ENCODE measurements at places on chromosomes 3 and 15.

- DNase-seq: no peak
These were observed 73.0 kb downstream of the MGLL start for GRCh38 chr3:127749361-127749760.

GRCh38 chr3:125035217-125035616 is 20.6 kb downstream of the HEG1 start:
- DNase-seq: no peak

DNA sequence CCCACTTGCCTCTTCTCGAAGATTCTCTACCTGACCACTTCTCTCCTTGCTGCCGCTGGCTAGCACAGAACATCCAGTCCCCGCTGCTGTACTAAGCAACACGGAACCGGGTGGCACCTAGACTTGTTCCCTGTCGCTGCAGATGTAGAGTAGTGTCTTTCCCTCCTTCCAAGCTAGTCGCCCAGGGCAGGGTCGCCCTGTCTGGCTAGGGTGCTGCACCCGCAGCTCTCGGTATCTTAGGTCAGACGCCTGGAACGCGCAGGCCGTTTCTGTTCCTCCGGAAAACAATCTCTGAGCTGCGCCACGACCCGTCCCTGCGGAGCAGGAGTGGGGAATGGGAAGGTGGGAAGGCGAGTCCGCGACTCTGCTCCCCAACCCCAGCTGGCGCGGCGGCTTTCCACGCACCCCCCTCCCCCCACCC is 758 bp upstream of the SNX33 start:
- DNase-seq: no peak

- DNase-seq: no peak
These were observed 3.8 kb downstream of the TYRO3 start for GRCh38 chr15:41562784-41563198.

DNA sequence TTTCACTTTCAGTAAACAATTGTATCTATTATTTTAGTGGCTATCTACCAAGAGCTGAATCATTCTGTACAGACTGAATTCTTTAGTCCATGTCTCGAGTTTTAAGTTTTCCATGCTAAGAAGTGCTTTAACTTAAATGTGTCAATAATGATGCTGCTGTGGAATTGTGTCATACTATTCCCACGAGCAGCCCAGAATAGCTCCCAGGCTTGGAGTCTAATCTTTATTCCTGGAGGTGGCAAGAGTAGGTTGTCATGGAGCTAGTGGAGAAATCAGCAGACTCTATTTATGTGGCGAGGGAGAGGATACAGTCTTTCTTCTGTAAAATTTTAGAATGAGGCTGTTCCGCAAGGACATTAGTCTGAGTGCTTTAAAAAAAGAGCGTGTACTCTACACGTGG is 207.2 kb downstream of the ROBO2 start:
- peak; percentile 57 for DNase-seq

DNA sequence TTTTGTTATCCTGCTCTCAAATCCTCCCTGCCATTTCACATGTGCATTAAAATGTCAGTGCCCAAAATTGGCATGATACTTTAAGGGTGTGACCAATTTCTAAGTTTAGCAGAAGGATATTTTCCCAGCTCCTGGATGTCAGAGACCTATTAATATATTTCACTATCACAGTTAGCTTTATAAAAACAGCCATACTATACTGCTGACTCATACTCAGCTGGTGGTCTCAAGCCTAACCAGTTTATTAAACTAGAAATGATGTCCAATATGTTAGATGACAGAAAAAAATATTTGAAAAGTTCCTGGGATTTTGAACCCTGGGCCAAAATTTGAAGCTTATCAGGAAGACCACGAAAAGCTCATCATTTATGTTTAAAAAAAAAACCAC is 60.9 kb upstream of the ZNF280D start:
- DNase-seq: no peak

GRCh38 chr15:68304589-68305337 is 27.2 kb downstream of the FEM1B start:
- no peak for DNase-seq

- no peak for DNase-seq
These were observed 49.4 kb upstream of the RPL32 start for GRCh38 chr3:12890610-12891390.

DNA sequence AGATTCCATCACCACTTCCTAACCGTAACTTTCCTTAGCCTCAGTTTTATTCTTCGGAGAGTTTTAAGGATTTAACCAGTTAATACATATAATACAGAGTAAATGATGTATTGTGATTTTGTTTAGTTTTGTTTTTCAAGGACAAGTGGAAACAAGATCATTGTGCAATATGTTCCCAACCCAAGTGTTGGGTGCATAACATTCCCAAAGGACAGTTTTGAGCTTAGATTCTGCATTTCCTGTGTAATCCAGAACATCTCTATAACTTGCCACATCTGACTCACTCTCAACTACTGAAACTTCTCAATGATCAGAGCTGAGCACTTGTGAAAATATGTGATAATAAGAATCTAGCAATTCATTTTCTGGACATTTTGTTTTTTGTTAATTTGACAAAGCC is 466.1 kb upstream of the PPP2R3A start:
- DNase-seq: no peak

- DNase-seq: no peak
These were observed 152.3 kb downstream of the MCTP2 start for GRCh38 chr15:94383706-94384105.

DNA sequence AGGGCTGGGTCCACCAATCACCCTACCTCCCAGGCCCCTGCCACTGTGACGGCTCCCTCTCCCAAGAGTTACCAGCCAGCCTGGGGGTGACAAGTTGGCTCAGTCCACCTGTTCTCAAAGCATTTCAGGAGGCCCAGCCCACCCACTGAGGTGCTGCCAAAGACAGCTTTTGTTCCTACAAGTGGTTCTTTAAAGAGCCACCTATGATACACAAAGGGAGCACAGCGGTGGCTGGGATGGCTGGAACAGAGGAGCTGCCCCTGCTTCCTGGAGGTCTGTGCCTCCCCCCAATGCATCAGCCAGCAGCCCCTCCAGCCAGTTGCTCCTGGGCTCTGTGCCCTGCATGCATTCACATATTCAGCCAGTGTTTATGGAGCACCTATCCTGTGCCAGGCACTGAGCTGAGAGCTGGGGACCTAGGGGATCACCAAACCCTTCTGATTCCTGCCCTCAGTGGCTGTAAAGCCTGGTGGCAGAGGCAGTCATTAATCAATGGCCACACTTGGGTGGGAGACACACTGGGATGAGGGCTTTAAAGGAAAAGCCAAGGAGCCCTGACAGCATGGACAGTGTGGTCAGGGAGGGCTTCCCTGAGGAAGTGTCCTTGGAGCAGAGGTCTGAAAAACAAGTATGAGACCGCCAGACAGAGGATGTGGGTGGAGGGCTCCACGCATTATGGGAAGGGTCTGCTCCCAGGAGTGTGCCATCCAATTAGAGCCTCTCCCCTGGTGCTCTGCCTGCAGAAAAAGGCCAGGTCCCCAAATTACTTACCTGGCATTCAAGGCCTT is 107.1 kb upstream of the LINGO1 start:
- DNase-seq: no peak

DNA sequence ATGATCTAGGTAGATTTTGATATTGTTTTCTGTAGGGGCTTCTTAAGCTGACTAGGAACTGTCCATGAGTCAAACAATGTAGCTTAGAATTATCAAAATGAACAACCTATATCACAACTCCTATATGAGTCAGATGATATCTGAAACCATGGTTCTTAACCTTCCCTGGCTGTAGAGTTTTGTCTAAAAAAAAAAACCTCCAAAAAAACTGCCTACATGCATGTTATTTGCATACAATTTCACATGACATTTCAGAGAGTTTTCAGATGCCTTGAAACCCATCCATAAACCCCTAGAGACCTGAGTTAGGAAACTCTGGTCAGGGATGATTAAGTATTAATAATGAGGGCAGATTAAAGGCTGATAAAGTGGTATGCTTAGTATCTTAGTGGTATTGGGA is 157.0 kb downstream of the CHST2 start:
- DNase-seq: no peak

DNA sequence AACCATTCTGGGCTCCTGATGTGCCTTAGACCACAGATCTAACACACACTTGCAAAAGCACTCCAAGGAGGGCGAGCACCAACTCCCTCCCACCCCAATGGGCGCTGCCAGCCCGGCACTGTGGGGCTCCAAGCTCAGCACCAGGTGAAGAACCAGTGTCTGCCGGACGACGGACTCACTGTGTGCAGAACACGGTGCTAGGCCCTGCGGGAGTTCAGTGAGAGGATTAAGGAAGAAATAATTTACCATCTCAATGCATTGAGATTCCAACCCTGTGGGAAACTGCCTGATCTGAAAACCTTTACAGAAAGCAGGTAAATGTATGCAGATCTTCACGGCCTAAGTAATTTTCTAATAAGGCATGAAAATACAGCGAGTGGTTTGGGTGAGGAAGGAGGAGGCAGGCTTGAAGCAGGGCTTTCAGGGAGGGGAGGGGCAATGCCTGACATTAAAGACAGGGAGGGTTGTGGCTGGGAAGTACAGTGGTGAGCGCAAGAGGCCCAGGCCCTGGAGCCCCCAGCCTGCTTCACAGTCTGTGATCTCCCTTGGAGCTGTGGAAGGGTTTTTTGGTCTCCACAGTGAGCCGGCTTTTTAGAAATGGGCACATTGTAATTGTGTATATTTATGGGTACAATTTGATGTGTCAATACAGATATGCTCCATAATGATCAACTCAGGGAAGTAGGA is 35.6 kb upstream of the CHRNB4 start:
- no peak for DNase-seq

GRCh38 chr3:100880845-100881244 is 112.4 kb downstream of the ABI3BP start:
- DNase-seq: no peak

GRCh38 chr15:88106074-88106473 is 150.5 kb downstream of the NTRK3 start:
- DNase-seq: no peak

DNA sequence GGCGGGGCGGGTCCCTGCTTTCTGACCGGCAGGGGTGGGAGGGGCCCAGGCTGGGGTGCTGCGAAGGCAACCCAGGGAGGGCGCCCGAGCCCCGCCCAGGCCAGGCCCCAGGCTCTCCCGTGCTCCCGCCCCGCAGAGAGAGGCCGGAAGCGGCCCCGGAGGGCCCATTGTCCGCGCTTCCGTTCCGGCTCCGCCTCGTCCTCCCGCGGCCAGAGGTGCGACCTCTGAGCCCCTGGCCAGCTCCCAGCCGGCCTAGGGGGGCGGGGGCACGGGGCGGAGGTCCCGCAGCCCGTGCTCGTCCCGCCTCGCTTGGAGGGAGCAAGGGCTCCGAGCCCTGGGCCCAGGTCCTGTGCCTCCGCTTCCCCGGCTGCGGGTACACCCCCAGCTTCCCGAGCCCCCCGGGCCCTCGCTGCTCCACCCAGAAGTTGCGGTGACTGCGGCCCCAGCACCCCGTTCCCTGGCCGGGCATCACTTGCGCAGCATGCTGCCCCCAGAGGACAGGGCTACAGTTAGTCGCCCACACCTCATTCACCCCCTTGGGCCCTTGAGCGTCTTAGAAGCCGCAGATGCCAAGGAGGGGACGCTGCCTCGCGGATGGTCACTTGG is 20.4 kb upstream of the PLXND1 start:
- peak; percentile 74 for DNase-seq

- peak; percentile 73 for DNase-seq
These were observed 34.0 kb upstream of the RPP14 start for GRCh38 chr3:58271901-58272501.

DNA sequence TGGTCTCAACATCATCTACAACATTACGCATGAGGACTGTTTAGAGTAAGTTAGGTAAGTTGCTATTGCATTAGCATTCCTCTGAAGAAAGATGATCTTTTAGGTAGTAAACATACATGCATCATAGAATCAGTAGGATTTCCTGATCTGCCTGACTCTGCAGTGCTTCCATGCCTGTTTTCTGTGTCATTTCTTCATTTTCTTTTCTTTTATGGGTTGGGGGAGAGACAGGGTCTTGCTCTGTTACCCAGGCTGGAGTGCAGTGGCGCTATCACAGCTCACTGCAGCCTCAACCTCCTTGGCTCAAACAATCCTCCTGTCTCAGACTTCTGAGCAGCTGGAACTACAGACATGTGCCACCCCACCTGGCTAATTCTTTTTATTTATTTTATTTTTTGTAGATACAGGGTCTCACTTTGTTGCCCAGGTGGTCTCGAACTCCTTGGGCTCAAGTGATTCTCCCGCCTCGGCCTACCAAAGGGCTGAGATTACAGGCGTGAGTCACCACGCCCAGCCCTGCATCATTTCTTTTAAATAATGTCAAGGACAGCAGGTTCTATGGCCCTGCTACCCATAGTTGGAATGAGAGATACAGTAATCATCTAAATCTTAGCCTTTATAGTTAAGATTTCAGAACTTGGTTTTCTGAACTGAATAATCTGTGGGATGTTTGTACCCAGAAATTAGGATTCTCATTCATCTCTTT is 184.3 kb downstream of the GHSR start:
- DNase-seq: no peak

DNA sequence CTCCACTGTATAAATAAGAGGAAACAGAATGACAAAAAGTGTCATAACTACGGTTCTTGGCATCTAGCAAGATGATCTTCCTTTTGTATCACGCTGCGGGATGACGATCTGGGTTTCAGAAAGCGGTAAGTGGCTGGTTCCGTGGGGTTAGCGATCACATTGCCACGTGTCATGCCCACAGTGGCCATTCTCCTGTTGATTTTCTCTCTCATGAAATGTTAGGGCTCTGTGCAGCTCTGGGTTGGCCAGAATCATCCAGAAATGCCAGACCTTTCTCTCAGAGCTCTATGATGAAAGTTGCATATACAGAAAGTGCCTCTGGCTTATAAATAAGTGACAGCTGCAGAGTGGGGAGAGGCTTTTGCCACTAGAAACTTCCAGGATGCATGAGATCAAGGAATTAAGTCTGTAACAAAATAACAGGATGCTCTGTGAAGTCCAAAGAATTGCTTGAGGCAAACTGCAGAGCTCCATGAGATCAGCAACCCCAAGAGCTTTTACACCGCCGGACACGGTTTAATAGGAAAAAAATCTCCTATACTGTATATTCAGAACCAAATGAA is 71.6 kb downstream of the ABTB1 start:
- DNase-seq: no peak

GRCh38 chr3:172257648-172258400 is 190.4 kb downstream of the GHSR start:
- peak; percentile 64 for DNase-seq

GRCh38 chr15:32687556-32687955 is 30.2 kb upstream of the GREM1 start:
- no peak for DNase-seq

DNA sequence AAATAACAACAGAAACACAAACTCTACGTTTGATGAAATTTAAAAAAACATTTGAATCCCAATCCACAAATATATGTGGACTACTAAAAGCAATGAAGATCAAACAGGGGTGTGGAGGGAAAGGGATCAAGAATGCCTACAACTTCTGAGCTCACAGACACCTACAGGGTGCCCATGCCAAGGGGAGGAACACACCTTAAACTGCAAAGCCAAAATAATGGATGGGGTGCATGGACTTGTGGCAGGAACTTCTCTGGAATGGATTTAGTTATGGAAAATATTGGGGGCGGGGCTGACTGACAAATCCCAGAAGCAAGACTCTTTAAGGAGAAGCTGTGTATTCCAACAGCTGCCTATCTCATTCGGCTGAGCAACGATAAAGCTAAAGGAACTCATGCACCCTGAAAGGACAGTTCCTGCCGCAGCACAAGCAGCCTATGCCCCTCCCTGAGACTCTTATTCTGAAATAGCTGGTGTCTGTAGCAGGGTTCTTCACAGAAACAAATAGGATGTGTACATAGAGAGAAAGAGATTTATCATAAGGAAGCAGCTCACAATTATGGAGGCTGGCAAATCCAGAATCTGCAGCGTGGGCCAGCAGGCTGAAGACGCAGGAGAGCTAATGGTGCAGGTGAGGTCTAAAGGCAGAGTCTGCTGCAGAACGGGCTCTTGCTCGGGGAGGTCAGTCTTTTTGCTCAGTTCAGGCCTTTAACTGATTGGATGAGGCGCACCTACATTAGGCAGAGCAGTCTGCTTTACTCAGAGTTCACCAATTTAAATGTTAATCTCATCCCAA is 24.5 kb upstream of the PLA2G4D start:
- no peak for DNase-seq
